NCI-H2107 (cell line): ENCODE measurements at places on chromosomes 16 and 17.

DNA sequence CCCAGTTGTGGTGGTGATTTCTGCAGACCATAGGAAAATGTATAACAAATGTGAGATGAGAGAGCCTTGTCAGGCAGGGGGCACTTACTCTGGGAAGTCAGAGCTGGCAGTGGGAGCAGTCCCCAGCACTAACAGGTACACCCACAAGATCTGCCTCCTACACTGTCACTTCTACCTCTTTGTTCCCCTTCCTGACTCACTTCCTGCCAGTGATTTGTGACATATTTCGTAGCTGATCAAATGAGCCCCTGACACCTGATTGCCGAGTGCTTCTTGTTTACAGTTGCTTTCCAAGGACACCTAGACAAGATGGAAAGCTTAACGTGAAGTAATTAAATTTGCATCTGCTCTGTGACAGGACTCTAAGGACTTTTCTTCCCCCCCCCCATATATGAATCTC is 40.5 kb downstream of the FTO start:
- no peak for DNase-seq

GRCh38 chr16:79972053-79972704 is 371.6 kb upstream of the MAF start:
- DNase-seq = no peak

DNA sequence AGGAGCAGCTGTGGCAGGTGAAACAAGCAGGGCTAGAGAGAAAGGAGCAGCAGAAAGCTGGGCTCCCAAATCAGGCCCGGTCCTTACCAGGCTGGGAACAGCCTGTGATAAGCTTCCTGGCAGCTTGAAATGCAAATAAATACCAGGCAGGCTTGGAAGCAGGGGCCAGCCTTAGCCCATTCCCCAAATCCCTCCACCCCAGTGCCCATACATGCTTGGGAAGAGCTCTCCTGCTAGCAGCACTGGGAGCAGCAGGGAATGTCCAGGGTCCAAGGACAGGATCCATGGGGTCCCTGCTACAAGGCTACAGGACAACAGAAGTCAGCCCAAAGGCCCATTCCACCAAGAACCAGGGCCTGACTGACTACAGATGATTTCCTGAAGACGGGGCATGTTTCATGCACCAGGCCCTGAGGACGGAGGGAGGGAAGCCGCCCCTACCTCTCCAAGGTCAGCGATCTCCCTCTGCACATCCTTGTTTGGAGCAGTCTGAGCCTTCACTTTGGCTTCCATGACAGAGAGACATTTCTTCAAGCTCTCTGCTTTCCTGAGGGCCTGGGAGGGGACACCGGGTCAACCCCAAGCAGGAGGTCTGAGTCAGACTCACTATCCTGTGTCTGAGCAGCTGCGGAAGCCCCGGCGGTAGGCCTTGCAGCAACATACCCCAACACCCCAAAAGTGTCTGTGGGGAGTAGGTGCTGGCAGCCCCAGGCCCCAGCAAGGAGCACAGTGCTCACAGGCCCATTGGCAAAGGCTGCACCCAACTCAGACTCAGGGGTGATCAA is 2.6 kb upstream of the EXOSC6 start:
- DNase-seq = no peak

GRCh38 chr17:45782889-45783592 is 1.1 kb upstream of the CRHR1 start:
- DNase-seq = no peak

GRCh38 chr16:13403326-13403725 is 501.9 kb downstream of the SHISA9 start:
- no peak for DNase-seq

GRCh38 chr16:80125677-80126076 is 415.1 kb upstream of the DYNLRB2 start:
- DNase-seq = no peak

GRCh38 chr17:61476476-61477203 is 24.4 kb downstream of the TBX4 start:
- DNase-seq = no peak

GRCh38 chr17:70006159-70006558 is 68.9 kb upstream of the KCNJ16 start:
- no peak for DNase-seq

GRCh38 chr16:11250091-11250785 is 5.8 kb downstream of the SOCS1 start:
- DNase-seq = no peak

GRCh38 chr16:85125570-85126393 is 13.5 kb upstream of the CIBAR2 start:
- DNase-seq = no peak

DNA sequence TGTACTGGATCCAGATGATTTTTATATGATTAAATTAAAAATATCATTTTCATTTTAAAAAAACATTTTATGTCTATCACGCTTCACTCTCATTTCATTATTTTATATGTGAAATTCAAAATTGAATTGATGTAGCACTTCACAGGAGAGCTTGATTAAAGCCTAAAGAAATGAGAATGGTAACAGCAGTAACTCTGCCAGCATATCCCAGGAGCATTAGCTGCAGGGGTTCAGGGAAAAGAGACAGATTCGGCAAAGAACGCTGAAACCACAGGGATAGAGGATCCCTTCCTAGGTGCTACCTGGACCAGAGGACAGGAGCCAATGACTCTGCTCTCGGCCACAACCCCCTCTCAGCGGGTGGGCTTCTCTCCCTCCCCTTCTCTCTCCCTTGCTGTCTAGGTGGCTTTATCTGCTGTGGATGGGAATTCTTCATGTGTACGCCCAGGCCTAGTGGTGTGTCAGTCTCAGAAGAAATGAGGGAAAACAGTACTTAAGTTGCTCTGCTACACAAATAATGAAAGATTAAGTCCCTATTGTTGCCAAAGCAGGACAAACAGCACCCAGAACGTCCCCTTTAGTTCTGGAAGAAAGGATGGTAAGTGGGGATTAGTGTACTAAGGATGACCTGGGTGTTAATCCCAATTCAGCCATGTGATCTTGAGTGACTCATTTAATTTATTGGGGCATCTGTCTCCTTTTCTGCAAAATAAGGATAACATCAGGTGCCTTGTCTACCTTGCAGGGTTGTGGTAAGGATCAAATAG is 123.3 kb downstream of the CDK5R1 start:
- DNase-seq = no peak

DNA sequence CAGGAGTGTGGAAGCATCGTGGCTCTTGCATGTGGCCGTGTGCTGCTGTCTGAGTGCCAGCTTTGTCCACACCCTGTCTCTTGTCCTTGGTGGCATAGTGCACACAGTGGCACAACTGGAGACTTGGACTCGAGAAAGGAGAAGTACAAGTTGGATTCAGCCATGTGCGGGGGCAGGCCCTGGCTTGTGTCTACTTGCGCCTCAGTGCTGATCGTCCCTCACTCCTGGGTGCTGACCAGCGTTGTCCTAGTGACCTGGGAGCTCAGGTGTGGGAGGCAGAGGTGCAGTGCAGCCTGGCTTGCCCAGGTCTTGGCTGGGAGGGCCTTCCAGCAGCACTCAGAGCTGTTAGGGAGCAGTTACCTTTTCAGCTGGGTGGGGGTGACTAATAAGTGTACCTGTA is 20.6 kb downstream of the MPRIP start:
- no peak for DNase-seq

GRCh38 chr16:13478991-13479390 is 441.0 kb upstream of the ERCC4 start:
- DNase-seq = no peak

GRCh38 chr17:6666557-6666956 is 15.0 kb downstream of the C17orf100 start:
- DNase-seq = no peak

- DNase-seq = no peak
Measured at GRCh38 chr17:14838567-14838966, 426.6 kb downstream of the PMP22 start.

- DNase-seq = no peak
Measured at GRCh38 chr16:14378689-14379467, 251.2 kb downstream of the PARN start.

DNA sequence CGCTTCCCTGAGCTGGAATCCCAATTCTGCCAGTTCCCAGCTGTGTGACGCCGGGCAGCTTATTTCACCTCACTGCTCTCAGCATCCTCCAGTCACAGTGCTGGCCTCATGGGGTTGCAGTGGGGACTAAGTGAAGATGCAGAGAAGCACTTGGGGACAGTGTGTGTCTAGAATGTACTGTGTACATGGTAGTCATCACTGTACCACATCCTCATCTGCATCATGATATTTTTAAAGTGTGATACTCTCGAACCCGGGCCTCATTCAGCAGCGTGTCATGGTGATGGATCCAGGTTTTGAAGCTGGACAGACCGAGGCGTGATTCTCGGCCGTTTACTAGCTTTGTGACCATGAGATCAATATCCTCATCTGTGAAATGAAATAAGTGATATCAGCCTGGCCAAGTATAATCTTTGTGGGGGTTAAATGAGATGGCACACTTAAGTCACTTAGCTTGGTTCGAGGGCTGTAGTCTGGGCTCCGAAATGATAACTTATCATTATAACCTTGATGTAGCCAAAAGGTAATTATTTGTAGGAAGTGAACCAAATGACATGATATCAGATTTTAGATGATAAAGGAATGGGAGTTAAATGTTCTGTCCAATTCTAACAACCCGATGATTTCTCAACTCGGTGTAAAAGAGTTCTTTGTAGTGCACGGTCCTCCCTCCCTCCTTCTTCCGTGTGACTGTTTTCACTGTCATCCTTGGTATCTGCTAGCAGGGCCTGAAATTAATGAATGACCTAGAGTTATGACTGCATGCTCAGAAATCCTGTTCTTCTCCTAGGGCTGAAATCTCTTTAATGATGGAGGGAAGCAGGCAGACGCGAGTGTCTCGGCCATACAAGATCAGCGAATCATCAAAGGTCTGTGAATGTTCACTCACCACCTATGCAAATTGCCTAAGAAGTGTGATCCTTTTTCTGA is 2.0 kb downstream of the KLHL36 start:
- no peak for DNase-seq

DNA sequence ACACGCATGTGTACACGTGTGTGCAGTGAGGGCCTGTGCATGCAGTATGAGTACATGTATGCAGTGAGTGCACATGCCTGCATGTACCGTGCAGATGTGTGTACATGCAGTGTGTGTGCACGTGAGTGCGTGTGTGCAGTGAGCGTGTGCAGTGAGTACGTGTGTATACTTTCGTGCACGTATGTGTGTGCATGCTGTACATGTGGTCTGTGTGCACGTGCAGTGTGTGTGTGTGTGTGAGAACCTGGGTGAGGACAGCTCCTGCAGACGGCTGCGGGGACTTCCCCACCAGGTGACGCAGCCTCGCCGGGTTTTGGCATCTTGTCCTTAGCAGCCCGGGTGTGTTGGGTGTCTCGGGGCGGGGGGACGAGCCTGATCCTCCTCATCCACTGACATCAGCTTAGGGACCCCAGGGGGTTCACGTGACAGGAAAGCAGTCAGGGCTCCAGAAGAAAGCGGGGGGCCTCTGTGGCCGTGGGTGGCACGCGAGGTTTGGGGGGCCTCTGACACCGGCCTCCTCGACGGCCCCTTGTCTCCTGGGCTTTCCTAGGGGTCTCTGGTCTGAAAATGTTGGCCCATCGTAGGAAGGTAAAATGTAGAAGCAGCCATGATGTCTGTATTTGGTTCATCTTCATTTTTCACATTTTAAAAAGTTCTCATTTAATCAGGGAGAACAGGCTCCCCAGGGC is 119.6 kb upstream of the ZNF750 start:
- no peak for DNase-seq
